ENCODE measurements at places on chromosomes 3 and 15.

DNA sequence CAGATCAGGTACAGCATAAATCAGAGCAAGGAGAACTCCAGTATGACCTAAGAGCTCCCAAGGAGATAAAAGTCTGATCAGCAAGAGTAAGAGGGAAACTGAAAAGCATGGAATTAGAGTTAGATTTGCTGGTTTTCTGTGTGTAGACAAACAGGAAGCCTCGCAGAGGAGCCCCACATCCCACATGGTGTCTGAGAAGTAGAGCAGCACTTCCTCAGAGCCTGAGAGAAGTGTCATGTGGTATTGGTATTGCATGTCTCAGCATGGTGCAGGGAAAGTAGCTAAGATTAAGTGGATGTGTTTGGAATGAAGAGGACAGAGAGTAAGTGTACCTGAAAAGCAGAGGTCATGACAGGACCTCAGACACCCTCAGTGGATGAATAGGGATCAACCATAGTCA, 175.4 kb upstream of the GBE1 start:
- no peak for DNase-seq

DNA sequence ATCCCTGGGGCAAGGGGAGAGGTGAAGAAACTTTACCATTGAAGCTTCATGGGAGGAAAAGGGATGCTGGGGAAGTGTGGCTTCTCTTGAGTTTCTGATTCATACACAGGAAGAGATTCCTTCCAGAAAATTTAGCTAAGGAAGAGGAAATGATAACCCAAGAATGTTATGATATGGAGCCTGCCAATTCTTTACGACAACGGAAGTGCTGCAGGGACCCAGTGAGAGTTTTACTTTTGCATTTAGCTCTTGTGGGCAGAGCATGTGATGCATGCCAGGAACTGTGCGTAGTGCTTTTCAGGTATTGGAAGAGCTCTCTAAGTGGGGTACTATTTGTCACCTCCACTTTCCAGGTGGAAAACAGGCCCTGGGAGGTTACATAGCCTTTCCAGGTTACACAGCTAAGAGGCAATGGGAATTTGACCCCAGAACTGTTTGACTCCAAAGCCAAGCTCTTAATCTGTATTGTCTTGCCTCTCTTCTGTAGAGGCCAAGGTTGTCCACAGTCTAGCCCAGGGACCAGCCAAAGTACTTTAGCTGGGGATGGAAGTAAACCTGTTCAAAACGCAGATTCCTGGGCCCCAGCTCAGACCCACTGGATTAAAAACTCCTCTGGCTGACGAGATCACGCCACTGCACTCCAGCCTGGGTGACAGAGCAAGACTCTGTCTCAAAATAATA, 23.0 kb downstream of the CMTM7 start:
- DNase-seq = no peak

DNA sequence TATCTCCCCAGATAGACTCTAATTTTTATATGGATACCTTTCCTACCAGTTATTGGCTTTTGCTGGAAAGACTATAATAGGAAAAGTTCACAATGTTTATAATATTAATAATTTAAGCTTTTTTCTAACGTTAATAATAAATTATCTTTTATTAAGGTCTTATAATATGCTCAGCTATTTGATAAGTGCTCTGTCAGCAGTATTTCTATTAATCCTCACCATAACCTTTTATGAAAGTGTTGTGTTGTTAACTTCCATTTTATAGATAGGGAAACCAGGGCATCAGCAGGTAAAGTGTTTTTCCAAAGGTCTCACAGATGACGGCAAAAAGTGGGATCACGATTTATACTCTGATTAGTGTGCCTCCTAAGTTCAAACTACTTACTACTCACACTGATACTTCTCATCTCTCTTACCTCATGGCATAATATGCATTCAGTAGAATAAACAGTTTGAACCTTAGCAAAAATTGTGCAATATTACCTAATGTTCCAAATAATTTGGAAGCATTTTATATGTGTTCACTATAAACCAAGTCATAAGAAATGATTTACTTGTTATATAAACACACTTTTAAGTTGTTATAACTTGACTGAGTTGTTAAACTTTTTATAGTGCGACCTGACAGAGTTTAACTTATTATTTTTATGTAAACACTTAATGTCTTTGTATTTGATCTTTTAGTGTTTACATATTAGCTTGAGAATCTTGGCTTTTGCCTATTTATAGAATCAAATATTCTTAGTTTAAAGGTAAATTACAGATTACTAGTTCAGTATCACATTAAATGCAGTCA, 274.9 kb upstream of the DCBLD2 start:
- no peak for DNase-seq

- no peak for DNase-seq
Observed at GRCh38 chr3:138687236-138687635, 78.7 kb downstream of the FAIM start.

GRCh38 chr15:76987896-76988860, 6.7 kb upstream of the PSTPIP1 start:
- no peak for DNase-seq

DNA sequence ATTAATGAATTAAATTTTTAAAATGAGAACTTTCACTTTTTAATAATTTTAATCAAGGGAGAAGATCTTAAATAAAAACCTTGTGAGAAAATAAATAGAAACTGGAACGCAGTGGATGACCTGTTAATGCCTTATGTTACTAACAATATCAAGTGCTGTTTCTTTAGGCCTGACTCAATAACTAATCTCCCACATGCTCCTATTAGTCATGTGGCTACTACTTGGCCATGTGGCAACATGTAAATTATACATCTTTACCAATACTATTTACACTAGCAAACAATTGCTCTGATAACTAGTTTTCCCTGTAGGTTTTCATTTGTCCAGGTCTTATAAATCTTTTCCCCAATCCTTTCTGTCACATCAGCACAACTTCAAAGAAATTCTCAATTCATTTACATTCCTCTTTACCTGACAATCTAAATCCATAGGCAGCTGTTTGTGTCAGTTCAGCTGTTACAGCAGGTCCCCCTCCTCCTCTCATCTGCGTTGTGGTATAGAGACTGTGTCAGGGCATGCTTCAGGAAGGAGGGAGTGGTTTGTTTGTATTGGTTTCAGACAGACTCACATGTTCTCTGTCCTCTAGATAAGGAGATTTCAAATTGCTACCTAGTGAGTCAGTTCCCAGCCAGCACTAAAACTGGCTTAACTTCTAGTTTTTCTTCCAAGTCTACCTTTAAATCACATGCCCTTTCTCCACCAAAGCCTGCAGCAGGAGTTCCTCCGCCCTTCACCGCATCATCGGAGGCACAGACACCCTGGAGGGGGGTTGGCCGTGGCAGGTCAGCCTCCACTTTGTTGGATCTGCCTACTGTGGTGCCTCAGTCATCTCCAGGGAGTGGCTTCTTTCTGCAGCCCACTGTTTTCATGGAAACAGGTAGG, 11.3 kb upstream of the C3orf52 start:
- no peak for DNase-seq

GRCh38 chr3:183576487-183577107, 21.1 kb upstream of the KLHL6 start:
- DNase-seq = no peak

- no peak for DNase-seq
Observed at GRCh38 chr15:99514306-99514705, 51.5 kb upstream of the MEF2A start.

DNA sequence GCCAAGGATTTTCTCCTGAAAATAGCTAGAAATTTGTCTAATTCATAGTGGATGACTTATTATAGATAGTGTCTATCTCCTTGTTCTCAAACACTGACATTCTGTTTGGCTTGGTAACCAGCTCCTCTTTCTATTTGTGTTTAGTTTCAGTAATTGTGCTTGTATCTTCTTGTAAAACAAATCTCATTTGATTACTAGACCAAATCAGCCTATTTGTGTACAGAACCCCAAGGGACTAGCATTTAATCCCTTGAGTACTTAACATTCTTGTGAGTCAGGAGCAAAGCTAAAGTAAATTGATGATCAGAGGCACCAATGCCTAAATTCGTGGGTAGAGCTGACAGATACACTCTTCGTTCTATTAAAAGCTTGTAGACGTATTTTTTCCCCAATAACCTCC, 306.5 kb upstream of the SLITRK3 start:
- no peak for DNase-seq

DNA sequence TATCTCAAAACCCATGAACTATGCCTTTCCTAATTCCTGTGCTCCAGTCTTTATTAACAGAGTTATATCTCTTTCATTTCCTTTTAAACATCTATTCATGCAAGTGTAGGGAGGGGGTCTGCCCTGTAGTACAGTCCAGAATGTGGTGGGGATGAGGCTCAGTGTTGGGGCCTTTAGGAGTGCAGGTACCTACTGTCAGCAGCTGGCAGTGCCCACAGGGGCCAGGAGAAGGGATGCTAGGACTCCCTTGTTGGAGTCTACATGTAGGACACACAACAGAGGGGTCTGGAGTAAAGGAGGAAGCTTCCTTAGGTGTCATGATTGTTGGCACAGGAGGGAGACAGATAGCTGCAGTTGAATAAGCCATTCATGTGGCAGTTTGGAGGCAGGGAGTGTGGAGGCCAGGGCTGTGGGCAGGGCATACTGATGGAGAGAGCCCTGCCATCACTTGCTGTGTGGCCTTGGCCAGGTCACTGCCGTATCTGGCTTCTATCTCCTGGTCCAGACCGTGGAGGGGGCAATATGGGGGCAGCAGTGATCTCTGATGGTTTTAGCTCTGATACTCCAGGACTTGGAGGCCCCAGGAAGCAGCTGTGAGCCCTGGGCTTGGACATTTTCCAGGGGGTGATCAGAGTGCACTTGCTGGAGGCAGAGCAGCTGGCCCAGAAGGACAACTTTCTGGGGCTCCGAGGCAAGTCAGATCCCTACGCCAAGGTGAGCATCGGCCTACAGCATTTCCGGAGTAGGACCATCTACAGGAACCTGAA, 29.5 kb downstream of the ESYT3 start:
- no peak for DNase-seq

- no peak for DNase-seq
Observed at GRCh38 chr3:112813723-112814171, 32.9 kb downstream of the CD200R1L start.

GRCh38 chr3:153404157-153404556, 242.1 kb downstream of the RAP2B start:
- DNase-seq = no peak

DNA sequence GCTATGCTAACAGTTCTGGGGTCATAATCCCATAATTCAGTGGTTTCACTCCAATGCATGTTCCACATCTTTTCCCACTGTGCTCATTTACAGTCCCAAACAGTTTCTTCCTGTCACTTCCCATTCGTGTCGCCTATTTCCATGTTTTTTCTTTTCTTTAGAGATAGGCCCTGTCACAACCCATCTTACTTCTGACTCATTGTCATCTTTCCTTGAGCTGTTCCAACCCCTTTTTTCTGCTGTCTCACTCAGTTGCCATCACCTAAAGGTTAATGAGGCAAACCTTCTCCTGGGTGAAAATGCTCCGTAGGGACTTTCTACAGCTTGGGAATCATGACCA, 814.5 kb downstream of the VGLL3 start:
- no peak for DNase-seq

- no peak for DNase-seq
Observed at GRCh38 chr3:179460260-179460659, 9.0 kb upstream of the GNB4 start.

- no peak for DNase-seq
Observed at GRCh38 chr15:80957976-80958375, 31.6 kb downstream of the MESD start.

- DNase-seq = no peak
Observed at GRCh38 chr3:62749657-62750056, 125.6 kb downstream of the CADPS start.

DNA sequence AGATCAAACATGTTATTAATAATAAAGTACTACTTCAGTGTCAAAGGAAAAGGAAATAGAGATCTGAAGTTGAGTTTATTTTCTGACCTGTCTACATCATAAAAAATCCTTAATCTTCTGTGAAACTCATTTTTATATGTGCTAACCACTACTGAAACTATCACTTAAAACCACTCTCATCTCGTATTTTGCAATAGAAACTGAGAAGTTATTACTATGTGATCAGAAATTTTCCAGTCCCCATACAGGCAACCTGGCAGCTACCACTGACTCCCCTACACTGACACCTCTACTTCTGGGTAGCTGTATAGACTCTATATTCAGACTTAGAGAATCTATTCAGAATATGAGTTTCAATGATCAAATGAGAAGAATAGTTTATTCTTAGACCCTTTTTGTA, 8.3 kb downstream of the HDGFL3 start:
- no peak for DNase-seq

- no peak for DNase-seq
Observed at GRCh38 chr15:61153291-61153690, 75.8 kb downstream of the RORA start.

GRCh38 chr3:12471241-12471640, 13.0 kb upstream of the TSEN2 start:
- DNase-seq = no peak

DNA sequence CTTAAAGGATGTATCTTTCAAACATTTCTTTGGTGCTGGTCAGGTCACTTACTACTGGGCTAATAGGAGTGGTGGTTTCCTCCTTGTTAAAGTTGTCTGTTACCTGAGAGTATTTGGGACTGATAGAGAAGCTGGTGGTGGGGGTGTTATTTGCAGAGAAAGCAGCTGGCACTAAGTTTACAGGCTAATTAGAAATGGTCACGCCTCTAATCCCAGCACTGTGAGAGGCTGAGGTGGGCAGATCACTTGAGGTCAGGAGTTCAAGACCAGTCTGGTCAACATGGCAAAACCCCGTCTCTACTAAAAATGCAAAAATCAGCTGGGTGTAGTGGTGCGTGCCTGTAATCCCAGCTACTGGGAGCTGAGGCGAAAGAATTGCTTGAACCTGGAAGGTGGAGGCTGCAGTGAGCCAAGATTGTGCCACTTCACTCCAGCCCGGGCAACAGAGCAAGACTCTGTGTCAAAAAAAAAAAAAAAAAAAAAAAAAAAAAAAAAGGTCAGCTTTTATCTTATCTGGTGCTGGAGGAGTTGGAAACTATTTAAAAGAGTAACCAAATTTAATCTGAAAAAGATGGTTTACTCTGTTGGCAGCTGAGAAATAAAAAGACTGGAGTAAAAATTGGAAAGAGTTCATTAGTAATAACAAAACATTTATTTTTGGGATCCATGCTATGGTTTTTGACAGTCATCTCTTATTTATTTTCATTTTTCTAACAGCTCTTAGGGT, 332.6 kb downstream of the PTPRG start:
- no peak for DNase-seq

DNA sequence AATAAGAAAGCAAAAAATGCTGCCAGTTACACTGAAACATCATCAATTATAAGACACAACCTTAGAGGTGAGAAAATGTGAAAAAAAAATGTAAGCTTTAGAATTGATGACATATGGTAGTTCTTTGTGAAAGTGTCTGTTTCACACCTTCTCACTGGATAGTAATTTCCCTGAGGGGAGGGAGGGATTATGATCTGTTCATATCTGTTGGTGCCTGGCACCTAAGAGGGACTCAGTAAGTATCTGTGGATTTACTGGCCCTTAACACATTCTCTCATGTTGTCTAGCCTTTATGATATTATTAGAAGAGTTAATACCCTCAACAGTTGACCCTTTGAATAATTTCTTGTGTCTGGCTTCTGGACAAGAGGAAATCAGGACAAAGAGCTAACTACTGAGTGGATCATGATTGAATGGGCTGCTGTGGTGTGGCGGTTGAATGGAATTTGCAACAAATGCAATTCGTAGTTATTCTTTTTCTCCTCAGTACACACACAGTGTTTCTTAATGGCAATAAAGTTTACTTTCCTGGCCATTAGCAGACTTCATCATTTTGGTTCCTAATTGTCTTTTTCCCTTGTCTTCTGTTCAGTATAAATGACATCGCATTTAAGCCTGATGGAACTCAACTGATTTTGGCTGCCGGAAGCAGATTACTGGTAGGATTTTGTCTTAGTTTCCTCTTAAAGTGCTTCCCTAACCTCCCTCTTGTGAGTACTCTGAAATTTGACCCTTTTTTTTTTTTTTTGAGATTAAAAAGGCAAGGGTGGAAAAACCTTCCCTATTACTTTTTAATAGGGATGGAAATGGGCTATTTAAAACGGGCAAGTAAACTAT, 9.5 kb downstream of the IFT122 start:
- no peak for DNase-seq
